ENCODE measurements at places on chromosomes 4 and X. TPM values are rescaled to one million over a fixed set of nuclear protein-coding genes. Genes with fewer than 3 reads are reported as not detected.

DNA sequence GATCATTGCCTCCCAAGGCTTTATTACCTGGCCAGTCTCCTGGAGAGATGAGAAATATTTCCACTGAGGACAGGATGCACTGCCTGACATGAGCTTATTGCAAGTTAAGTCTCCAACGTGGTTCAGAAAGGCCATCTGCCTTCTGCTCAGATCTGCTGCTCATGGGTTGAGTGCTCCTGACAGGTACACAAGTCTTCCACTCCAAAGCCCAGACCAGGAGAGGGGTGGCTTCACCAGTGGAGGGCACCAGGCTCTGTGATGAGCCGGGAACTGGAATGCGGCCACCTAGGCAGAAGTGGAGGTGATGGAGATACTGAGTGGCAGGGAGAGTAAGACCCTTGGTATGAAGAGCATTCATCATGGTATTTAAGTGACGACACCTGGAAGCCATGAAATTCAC is 79.5 kb upstream of the IRF2 start:
- no peak overlapping the region for H3K4me3 ChIP-seq
- H3K36me3 ChIP-seq, result no peaks in the 10 kb centered on the region
- no peak for DNase-seq
- H3K4me1 ChIP-seq, result peaks cover 3% of the 10 kb centered on the region

- H3K36me3 ChIP-seq, result no peaks in the 10 kb centered on the region
- DNase-seq, result no peak
- no peaks in the 10 kb centered on the region for H3K4me1 ChIP-seq
Observed at GRCh38 chrX:132708529-132708928, 219.7 kb upstream of the MBNL3 start.

- no peak overlapping the region for H3K4me3 ChIP-seq
- no peak overlapping the region for H3K27ac ChIP-seq
- no peak for DNase-seq
Observed at GRCh38 chr4:152462695-152463094, 73.2 kb downstream of the FBXW7 start.

DNA sequence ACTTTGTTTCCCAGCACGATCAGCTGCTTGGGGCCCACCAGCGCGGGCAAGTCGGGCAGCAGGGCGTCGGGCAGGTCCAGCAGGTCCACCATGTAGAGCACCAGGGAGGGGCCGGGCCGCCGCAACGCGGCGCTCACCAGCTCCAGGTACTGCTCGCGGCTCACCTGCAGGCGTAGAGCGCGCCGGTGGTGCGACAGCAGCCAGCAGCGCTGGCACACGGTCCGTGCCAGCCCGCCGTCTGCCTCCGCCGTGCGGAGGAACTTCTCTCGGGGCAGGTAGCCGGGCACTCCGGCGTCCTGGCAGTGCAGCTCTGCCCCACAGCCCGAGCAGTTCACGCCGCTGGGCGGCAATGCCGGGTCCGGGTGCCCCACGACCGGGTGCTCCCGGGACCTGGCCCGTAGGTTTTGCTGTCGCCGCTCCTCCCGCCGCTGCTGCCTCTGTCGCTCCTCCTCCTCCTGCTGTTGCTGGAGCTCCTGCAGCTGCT is 527 bp downstream of the NOA1 start:
- no peaks in the 10 kb centered on the region for H3K27me3 ChIP-seq
- peaks cover 26% of the 10 kb centered on the region for H3K36me3 ChIP-seq
- peak; percentile 38 for DNase-seq
- H3K27ac ChIP-seq, result peak overlapping the region; percentile 80
- peak overlapping the region; percentile 99 for H3K4me3 ChIP-seq

GRCh38 chr4:75007891-75008290 is 75.0 kb downstream of the PARM1 start:
- DNase-seq, result no peak
- H3K4me1 ChIP-seq, result no peaks in the 10 kb centered on the region
- no peak overlapping the region for H3K27ac ChIP-seq
- H3K36me3 ChIP-seq, result no peaks in the 10 kb centered on the region

The PF4V1 gene
- total RNA-seq, result not detected

The ARHGAP6 gene
- 0.13 TPM for total RNA-seq
